Kidney (tissue), 22 donors: ENCODE measurements at places on chromosomes 5 and 9.

- DNase-seq: no peak
Measured at GRCh38 chr9:80651044-80651443, 1038.3 kb downstream of the TLE1 start.

DNA sequence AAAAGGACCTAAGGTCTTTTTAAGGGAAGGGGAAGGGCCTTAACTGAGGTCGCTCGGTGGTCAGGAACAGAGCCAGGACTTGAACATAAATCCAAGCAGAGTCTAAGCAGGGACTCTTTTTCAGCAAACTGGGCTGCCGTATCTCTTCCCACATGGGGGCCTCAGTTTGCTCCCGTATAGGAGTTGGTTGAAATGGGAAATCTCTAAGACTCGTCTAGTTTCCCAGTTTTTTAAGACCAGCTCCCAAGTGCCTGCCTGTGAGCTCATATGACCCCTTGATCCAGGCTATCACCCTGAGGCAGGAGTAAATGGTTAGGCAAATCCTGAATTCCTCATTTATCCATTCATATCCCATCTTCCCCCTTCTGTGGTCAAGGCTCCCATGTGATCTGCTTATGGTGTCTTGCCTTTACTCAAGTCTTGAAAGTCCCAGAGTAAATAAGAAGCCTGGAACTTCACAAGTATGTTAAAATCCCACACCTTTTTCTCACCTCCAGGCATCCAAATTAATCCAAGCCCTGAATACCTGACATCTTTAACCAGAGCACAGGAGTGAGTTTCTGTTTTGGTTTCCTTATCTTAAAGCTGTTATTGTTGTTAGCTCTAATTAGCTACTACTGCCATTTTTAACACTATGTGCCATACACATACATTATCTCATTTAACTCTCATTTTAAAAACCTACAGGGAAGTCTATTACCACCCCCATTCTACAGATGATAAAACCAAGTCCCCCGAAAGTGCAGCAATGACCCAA lies 3.0 kb downstream of the ARSI start:
- no peak for DNase-seq

DNA sequence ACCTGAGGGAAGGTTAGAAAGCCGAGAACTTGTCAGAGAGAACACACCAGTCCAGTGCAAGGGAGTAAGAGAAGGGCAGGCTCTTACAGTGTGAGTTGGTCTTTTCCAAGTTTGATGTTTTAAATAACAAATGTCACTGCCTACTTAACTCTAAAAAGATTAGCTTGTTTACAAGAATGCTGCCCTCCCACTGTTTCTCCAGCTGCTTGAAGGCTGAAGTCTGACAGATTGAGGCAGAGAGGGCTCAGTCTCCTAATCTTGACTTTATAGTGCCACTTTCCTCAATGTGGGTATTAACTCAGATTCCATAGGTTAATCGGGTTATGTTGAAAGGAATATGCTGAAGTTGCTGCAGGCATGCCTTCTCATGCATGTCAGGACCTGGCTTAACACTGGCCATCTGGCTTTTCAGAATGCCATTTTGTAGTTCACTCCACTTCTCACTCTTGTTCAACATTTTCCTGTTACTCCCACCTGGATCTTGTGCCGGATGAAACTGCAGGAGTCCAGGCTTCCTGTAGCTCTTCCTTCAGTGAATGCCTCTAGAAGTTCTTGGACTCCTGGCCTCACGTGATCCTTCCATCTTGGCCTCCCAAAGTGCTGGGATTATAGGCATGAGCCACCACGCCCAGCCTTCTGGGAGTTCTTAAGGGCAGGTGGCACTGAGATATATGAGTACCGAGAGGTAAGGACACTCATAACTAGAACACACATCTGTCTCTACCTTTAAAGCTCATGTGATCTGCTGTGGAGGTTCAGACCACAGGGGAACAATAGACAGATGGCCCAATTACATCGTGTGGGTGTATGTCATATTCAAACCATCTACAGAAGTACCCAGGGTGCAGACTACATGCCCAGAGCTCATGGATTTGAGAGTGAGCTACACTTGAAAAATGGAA lies 249.7 kb downstream of the ARHGAP26 start:
- peak; percentile 48 for DNase-seq

GRCh38 chr5:138506370-138507306 lies 36.4 kb downstream of the ETF1 start:
- DNase-seq: no peak

- DNase-seq: no peak
Measured at GRCh38 chr5:2044041-2044440, 161.3 kb upstream of the IRX4 start.
